Activated naive CD8-positive, alpha-beta T cell treated with anti-CD3 and anti-CD28 coated beads, Interleukin-2, amount 50 U/mL, for 24 hours (primary cell): ENCODE measurements at places on chromosomes 3 and 15.
A peak's percentile ranks its signal among the peaks of the same experiment; 100 is the strongest.

DNA sequence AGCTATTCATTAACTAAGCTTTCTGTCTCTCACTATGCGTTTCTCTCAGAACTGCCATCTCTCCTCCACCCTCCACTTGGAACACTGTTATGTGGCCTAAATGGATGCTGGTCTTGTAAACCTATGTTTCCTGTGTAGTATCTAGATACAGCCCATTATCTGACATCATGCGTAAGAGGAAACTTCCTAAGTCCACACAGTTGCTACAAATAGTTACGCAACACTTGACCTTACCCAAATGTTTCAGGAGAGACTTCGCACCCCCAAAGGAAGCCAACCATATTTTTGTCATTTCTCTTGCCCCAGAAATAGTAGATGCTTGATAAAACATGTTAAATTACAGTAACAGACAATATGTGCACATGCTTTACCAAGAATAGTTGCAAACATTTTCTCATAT, 87.2 kb upstream of the TPRG1 start:
- DNase-seq: no peak
- H3K4me3 ChIP-seq: no peak overlapping the region
- no peaks in the 10 kb centered on the region for H3K27me3 ChIP-seq
- H3K27ac ChIP-seq: no peak overlapping the region
- H3K36me3 ChIP-seq: no peaks in the 10 kb centered on the region

GRCh38 chr3:195666-196065, 897 bp upstream of the CHL1 start:
- no peak overlapping the region for H3K27ac ChIP-seq
- H3K27me3 ChIP-seq: peaks cover 33% of the 10 kb centered on the region
- peaks cover 3% of the 10 kb centered on the region for H3K36me3 ChIP-seq
- no peak for DNase-seq

- no peaks in the 10 kb centered on the region for H3K36me3 ChIP-seq
- no peak overlapping the region for H3K4me3 ChIP-seq
- DNase-seq: no peak
- H3K4me1 ChIP-seq: no peaks in the 10 kb centered on the region
- H3K27ac ChIP-seq: no peak overlapping the region
- peaks cover 6% of the 10 kb centered on the region for H3K27me3 ChIP-seq
Measured at GRCh38 chr3:139695426-139696313, 17.9 kb upstream of the NMNAT3 start.

- no peak for DNase-seq
- H3K36me3 ChIP-seq: no peaks in the 10 kb centered on the region
Measured at GRCh38 chr3:42657675-42658074, 4.2 kb downstream of the ZBTB47 start.

- H3K4me3 ChIP-seq: no peak overlapping the region
- H3K27me3 ChIP-seq: no peaks in the 10 kb centered on the region
Measured at GRCh38 chr3:5226783-5227182, 39.3 kb downstream of the EDEM1 start.

GRCh38 chr15:52783929-52784798, 6.0 kb downstream of the ONECUT1 start:
- no peak overlapping the region for H3K27ac ChIP-seq
- DNase-seq: peak; percentile 55
- H3K4me1 ChIP-seq: peaks cover 33% of the 10 kb centered on the region
- no peaks in the 10 kb centered on the region for H3K36me3 ChIP-seq
- H3K4me3 ChIP-seq: no peak overlapping the region

- H3K36me3 ChIP-seq: no peaks in the 10 kb centered on the region
- H3K27ac ChIP-seq: no peak overlapping the region
- H3K4me1 ChIP-seq: peaks cover 8% of the 10 kb centered on the region
Measured at GRCh38 chr15:99054892-99055291, 47.3 kb upstream of the PGPEP1L start.

- H3K4me1 ChIP-seq: no peaks in the 10 kb centered on the region
- no peak for DNase-seq
- H3K27me3 ChIP-seq: peaks cover 4% of the 10 kb centered on the region
- H3K4me3 ChIP-seq: no peak overlapping the region
- no peak overlapping the region for H3K27ac ChIP-seq
Measured at GRCh38 chr3:32593903-32594525, 23.4 kb upstream of the DYNC1LI1 start.

GRCh38 chr15:70259028-70259424, 161.3 kb upstream of the TLE3 start:
- no peaks in the 10 kb centered on the region for H3K36me3 ChIP-seq
- H3K27me3 ChIP-seq: peaks cover 33% of the 10 kb centered on the region

GRCh38 chr15:86802244-86802643, 722.6 kb downstream of the AGBL1 start:
- no peaks in the 10 kb centered on the region for H3K36me3 ChIP-seq
- no peaks in the 10 kb centered on the region for H3K4me1 ChIP-seq
- H3K27me3 ChIP-seq: no peaks in the 10 kb centered on the region
- no peak for DNase-seq
- no peak overlapping the region for H3K4me3 ChIP-seq

DNA sequence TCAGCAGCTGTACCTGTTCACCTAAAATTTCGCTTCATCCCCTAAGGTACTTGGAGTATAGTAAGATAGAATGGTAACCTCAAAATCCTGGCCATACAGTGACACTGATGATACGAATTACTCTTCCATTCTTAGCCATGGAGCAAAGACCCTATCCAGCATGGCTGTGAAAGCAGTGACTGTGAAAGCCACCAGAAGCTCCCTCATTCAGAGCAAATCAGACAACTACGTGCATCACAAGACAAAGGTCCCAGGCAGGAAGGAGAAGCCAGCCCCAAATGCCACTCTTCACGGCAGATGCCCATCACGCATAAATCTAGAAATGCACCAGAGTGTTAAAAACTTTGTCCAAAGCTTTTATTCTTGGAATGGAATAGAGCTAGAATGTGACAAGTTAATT, 99.4 kb downstream of the GABRB3 start:
- H3K27me3 ChIP-seq: no peaks in the 10 kb centered on the region
- H3K36me3 ChIP-seq: no peaks in the 10 kb centered on the region
- H3K27ac ChIP-seq: no peak overlapping the region
- no peak overlapping the region for H3K4me3 ChIP-seq

GRCh38 chr3:61908382-61908781, 347.0 kb downstream of the PTPRG start:
- H3K4me3 ChIP-seq: no peak overlapping the region
- H3K4me1 ChIP-seq: no peaks in the 10 kb centered on the region
- DNase-seq: no peak
- H3K27ac ChIP-seq: no peak overlapping the region
- H3K36me3 ChIP-seq: no peaks in the 10 kb centered on the region

- peaks cover 31% of the 10 kb centered on the region for H3K36me3 ChIP-seq
- DNase-seq: peak; percentile 65
- H3K27ac ChIP-seq: peak overlapping the region; percentile 93
- peaks cover 22% of the 10 kb centered on the region for H3K4me1 ChIP-seq
- H3K27me3 ChIP-seq: no peaks in the 10 kb centered on the region
Measured at GRCh38 chr15:101723171-101723873, 951 bp downstream of the TARS3 start.

- no peaks in the 10 kb centered on the region for H3K4me1 ChIP-seq
- H3K36me3 ChIP-seq: no peaks in the 10 kb centered on the region
- no peak for DNase-seq
- no peaks in the 10 kb centered on the region for H3K27me3 ChIP-seq
- no peak overlapping the region for H3K4me3 ChIP-seq
Measured at GRCh38 chr3:76370749-76371520, 585.6 kb upstream of the ZNF717 start.

GRCh38 chr3:119296727-119297122, 2.5 kb downstream of the ARHGAP31 start:
- H3K27ac ChIP-seq: peak overlapping the region; percentile 46
- H3K27me3 ChIP-seq: no peaks in the 10 kb centered on the region
- H3K4me3 ChIP-seq: peak overlapping the region; percentile 89
- H3K4me1 ChIP-seq: peaks cover 73% of the 10 kb centered on the region
- no peak for DNase-seq
- H3K36me3 ChIP-seq: peaks cover 21% of the 10 kb centered on the region

- H3K36me3 ChIP-seq: no peaks in the 10 kb centered on the region
- no peak for DNase-seq
- no peak overlapping the region for H3K4me3 ChIP-seq
- H3K27ac ChIP-seq: no peak overlapping the region
Measured at GRCh38 chr3:140536926-140537726, 140.7 kb upstream of the TRIM42 start.

GRCh38 chr3:4492208-4493013, 737 bp upstream of the ITPR1 start:
- peak overlapping the region; percentile 92 for H3K4me3 ChIP-seq
- H3K27ac ChIP-seq: peak overlapping the region; percentile 91
- peaks cover 7% of the 10 kb centered on the region for H3K27me3 ChIP-seq
- peaks cover 38% of the 10 kb centered on the region for H3K4me1 ChIP-seq

DNA sequence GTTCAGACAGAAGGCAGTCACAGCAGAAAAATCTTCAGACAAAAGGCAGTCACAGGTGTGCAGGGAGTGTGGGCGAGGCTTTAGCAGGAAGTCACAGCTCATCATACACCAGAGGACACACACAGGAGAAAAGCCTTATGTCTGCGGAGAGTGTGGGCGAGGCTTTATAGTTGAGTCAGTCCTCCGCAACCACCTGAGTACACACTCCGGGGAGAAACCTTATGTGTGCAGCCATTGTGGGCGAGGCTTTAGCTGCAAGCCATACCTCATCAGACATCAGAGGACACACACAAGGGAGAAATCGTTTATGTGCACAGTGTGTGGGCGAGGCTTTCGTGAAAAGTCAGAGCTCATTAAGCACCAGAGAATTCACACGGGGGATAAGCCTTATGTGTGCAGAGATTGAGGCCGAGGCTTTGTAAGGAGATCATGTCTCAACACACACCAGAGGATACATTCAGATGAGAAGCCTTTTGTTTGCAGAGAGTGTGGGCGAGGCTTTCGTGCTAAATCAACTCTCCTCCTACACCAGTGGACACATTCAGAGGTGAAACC, 27.6 kb downstream of the ZNF589 start:
- DNase-seq: peak; percentile 77
- H3K27me3 ChIP-seq: no peaks in the 10 kb centered on the region
- H3K27ac ChIP-seq: peak overlapping the region; percentile 91
- H3K4me3 ChIP-seq: peak overlapping the region; percentile 52

DNA sequence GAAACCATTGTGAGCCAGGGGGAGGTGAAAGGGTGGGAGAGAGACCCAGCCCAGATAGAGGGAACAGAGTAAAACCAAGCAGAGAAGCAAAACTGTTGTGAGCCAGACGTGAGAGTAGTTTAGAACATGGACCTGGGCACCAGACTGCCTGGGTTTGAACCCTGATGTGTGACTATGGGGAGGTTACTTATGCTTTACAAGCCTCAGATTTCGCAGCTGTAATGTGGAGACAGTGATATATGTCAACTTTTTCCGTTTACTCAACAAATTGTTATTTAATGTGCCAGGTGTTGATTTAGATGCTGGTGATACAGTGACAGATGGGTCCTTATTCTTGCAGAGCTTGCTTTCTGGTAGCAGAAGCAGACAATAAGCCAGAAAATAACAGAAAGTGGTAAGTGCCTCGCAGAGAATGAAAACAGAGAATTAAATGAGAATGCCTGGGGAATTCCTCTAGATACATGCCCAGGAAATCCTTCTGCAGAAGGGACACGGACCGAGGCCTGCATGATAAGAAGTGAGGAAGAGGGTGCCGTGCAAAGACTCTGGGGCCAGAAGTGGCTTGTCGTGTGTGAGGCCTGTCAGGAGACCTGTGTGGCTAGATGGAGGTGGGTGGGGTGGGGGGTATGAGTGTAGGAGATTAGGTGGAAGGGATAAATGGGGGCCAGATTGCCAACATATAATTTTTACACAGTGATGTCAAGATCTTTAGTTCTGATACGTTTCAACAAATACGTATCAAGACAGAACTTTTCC, 15.0 kb downstream of the KAT2B start:
- no peak overlapping the region for H3K4me3 ChIP-seq
- no peaks in the 10 kb centered on the region for H3K36me3 ChIP-seq
- H3K4me1 ChIP-seq: peaks cover 38% of the 10 kb centered on the region
- DNase-seq: peak; percentile 34

- peaks cover 15% of the 10 kb centered on the region for H3K27me3 ChIP-seq
- H3K36me3 ChIP-seq: no peaks in the 10 kb centered on the region
- H3K4me3 ChIP-seq: no peak overlapping the region
- DNase-seq: no peak
Measured at GRCh38 chr15:58136731-58137130, 1.4 kb upstream of the AQP9 start.

DNA sequence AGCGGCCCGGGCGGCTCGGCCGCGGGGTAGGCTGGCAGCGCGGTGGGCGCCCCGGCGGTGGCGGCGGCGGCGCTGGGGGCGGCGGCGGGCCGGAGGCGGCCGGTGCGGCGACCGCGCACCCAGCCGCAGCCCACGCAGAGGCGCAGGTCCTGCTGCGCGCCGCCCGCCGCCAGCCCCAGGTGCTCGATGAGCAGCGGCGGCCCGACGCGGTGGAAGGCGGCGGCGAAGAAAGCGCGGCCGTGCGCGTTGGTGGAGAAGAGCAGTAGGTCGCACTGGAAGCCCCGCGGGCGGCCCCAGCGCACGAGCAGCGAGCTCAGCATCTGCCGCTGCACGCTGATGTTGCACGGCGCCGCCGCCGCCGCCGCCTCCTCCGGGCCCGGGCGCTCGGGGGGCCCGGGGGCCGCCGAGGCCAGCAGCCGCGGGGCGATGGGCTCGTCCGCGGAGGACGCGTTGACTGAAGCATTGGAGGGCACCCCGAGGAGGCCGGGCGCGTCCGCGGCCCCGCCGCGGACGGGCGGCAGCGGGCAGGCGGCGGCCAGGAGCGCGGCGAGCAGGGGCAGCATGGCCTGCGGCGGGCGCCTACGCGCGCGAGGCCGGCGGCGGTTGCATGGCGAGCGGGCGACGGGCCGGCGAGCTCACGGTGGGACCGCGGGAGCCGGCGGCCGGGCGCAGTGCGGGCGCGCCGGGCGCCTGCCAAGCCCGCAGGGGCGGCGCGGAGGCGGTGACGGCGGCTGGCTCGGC, 452 bp downstream of the TMEM158 start:
- peaks cover 78% of the 10 kb centered on the region for H3K27me3 ChIP-seq
- no peak overlapping the region for H3K27ac ChIP-seq
- no peaks in the 10 kb centered on the region for H3K36me3 ChIP-seq
- DNase-seq: peak; percentile 34
- H3K4me3 ChIP-seq: peak overlapping the region; percentile 75
- peaks cover 15% of the 10 kb centered on the region for H3K4me1 ChIP-seq

DNA sequence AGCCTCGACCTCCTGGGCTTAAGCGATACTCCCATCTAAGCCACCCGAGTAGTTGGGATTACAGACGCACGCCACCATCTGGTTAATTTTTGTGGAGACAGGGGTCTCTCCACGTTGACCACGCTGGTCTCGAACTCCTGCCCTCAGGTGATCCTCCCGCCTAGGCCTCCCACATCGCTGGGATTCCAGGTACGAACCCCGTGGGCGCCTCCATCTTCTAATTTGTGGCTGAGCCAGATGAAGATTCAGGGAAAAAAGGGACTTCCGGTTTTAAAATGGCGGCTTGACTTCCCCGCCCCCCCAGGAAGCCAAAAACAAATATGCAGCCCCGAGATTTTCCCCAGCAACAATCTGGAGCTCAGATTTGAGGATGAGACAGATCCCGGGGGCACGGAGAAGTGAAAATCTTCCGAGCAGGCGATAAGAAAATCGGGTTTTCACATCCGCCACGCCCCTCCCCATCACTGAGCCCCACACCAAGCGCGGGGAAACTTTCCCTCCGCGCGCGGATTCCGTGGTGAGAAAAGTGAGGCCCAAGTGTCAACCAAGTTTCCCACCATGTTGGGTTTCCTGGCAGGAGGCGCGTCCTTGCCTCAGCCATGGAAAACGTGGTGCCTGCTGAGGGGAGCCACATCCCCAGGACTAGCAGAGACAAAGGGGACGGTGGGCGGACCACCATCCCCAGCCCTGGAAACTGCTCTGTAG, 15.4 kb downstream of the CHST14 start:
- DNase-seq: no peak
- no peak overlapping the region for H3K27ac ChIP-seq
- H3K36me3 ChIP-seq: no peaks in the 10 kb centered on the region
- H3K27me3 ChIP-seq: peaks cover 4% of the 10 kb centered on the region
- H3K4me1 ChIP-seq: no peaks in the 10 kb centered on the region
